ENCODE measurements at places on chromosomes 16 and 17.

- no peak for DNase-seq
Observed at GRCh38 chr16:85958731-85959130, 59.8 kb downstream of the IRF8 start.

- DNase-seq = peak; percentile 69
Observed at GRCh38 chr16:79104567-79104966, 496.0 kb downstream of the MAF start.

GRCh38 chr16:24036614-24037013 is 200.8 kb downstream of the PRKCB start:
- peak; percentile 84 for DNase-seq

DNA sequence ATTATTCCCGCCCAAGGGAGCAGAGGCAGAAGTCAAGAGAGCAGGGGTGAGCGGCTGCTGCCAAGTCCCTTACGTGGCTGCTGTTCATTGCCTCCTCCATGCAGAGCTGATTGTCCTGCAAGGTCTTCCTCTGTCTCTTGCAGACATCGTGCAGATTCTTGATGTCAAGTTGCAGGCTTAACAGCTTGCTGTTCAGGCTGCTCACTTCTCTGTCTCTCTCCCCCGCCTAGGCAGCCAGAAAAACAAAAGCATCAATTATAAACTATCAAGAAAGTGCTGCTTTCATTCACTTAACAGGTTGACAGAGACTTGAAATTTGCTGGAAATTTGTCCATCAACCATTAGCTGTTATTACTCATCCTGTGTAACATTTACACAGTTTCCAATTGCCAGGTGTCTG is 7.3 kb downstream of the PMFBP1 start:
- no peak for DNase-seq

- no peak for DNase-seq
Observed at GRCh38 chr17:73594025-73594424, 50.2 kb downstream of the SDK2 start.

DNA sequence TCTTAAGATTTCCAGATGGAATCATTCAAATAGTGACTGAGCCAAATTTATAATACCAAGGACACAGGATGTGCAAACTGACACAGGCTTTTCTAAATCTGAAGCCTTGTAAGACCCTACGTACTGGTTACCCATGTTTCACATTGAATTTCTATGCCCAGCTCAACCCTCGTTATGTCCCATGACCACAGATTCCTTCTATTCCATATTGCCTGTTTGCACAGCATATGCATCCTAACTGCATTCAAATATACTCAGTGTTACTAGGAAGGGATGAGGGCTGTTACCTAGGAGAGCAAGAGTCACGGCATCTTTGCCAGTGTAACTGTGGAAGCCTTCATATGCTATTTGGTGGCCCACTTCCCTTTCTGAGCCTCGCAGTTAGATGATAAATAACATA is 305.2 kb downstream of the SHISA9 start:
- DNase-seq = no peak

- peak; percentile 99 for DNase-seq
Observed at GRCh38 chr17:76968707-76969597, 100.7 kb downstream of the MGAT5B start.

GRCh38 chr17:69734656-69735055 is 320.2 kb downstream of the MAP2K6 start:
- no peak for DNase-seq

DNA sequence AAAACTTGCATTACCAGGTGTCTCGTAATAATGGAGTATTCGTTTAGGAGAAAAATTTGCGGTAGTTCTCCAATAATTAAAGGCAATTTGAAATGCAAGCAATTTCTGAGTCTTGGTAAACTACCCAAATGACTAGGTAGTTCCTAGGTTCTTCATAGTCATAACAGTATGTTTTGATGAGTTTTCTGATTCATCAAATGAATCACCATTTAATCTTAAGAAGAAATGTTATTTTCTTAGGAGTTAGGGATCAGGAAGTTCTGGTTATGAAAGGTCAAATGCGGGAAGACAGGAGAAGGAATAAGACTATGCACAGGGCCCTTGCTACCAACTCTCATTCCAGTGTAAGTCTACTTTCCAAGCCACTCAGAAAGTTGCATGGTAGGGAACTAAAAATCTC is 221.5 kb upstream of the SOX9 start:
- no peak for DNase-seq

DNA sequence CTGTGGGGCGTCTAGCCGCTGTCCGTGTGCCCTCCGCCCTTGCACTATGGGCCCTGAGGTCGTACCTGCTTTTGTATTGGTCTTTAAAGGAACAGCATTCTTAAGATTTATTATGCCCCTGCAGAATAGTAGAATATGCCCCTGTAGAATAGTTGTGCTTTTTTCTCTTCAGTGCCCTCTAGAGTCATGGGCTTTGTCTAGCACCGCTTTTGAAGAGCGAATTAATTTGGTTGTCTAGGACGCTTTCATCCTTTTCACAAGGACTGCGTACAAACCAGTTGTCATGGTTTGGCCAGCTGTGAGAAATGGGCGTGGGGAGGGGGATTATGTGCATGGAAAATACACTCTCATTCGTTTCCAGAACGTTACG is 621 bp downstream of the CEP95 start:
- peak; percentile 74 for DNase-seq

- peak; percentile 85 for DNase-seq
Observed at GRCh38 chr17:48618256-48618896, 3.3 kb upstream of the HOXB8 start.

DNA sequence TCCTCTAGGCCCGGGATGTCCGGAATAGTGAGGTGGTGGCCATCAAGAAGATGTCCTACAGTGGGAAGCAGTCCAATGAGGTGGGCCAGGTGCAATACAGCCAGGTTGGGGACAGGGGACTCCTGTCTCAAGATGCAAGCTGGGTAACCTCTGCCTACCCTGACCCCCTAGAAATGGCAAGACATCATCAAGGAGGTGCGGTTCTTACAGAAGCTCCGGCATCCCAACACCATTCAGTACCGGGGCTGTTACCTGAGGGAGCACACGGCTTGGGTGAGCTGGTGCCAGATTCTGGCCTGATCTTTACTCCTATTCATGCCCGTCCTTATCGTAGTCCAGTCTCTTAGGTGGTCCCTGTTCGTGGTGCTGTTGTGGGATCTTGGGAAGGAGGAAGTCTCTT is 4.4 kb downstream of the TAOK2 start:
- no peak for DNase-seq

DNA sequence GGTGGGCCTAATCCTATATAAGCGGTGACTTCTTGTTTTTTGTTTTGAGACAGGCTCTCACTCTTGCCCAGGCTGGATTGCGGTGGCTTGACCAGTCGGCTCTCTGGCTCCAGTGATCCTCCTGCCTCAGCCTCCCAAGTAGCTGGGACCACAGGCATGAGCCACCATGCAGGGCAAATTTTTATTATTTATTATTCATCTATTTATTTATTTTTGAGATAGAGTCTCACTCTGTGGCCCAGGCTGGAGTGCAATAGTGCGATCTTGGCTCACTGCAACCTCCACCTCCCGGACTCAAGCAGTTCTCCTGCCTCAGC is 4.7 kb upstream of the RNF213 start:
- no peak for DNase-seq

DNA sequence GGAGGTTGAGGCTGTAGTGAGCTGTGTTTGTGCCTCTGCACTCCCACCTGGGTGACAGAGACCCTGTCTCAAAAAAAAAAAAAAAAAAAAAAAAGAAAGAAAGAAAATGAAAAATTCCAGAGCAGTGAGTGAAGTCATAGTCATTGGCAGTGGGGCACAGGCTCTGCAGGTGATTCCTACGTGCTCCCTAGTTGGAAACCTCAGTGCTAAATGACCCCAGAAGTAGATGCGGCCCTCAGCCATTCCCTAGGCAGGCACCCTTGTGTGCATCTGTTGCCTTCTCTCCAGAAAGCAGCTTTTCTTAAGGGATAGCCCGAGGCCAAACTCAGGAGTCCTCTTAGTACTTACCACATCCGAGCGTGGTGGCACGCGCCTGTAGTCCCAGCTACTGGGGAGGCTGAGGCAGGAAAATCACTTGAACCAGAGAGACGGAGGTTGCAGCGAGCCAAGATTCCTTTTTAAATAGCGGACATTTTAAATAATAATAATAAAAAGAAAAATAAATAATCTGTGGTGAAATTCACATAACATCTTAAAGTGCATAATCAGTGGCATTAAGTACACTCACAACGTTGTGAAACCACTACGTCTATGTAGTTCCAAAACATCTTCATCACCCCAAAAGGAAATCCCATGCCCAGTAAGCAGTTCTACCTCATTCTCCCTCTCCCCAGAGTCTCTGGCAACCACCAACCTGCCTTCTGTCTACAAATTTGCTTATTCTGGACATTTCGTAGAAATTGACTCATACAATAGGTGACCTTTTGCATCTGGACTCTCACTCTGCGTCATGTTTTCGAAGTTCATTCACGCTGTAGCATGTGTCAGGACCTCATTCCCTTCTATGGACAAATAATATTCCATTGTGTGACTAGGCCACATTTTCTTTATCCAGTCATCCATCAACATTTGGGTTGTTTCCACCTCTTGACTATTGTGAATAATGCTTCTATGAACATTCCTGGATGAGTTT is 12.5 kb upstream of the SPHK1 start:
- DNase-seq = no peak

- no peak for DNase-seq
Observed at GRCh38 chr17:41583137-41584127, 3.3 kb downstream of the KRT14 start.

GRCh38 chr17:77426676-77427386 is 286.1 kb downstream of the SEC14L1 start:
- no peak for DNase-seq

GRCh38 chr17:48672340-48672739 is 46.2 kb upstream of the HOXB9 start:
- DNase-seq = no peak

DNA sequence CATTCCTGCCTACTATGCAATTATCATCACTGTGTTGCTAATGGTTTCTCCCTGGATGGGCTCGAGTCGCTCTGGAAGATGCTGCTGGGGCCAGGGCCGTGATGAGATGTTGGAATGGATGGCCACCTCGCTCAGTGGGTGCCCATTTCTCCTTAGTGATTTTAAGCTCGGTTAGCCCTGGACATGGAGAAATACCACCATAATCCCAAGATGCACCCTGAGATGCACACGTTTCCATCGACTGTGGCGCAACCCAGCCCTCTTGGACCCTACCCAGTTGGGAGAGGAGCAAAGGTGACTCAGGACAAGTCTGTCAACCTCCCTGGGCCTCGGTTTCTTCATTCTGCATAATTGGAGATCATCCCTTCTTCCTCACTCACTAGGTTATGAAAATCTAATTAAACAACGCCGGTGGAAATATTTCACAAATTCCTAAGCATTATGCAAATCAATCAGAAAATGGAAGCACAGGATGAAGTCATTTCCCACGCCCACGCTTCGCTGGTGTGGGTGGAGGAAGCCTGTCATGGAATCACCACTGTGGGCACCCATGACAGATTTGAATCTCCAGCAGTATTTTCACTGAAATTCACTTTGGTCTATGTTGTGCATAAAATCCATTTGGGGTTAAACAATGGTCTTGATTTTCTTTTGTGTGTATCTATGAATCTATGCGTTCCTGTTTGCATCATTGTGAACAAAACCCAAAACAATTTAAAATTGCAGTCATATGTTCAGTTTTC is 195.2 kb downstream of the AXIN2 start:
- DNase-seq = no peak

DNA sequence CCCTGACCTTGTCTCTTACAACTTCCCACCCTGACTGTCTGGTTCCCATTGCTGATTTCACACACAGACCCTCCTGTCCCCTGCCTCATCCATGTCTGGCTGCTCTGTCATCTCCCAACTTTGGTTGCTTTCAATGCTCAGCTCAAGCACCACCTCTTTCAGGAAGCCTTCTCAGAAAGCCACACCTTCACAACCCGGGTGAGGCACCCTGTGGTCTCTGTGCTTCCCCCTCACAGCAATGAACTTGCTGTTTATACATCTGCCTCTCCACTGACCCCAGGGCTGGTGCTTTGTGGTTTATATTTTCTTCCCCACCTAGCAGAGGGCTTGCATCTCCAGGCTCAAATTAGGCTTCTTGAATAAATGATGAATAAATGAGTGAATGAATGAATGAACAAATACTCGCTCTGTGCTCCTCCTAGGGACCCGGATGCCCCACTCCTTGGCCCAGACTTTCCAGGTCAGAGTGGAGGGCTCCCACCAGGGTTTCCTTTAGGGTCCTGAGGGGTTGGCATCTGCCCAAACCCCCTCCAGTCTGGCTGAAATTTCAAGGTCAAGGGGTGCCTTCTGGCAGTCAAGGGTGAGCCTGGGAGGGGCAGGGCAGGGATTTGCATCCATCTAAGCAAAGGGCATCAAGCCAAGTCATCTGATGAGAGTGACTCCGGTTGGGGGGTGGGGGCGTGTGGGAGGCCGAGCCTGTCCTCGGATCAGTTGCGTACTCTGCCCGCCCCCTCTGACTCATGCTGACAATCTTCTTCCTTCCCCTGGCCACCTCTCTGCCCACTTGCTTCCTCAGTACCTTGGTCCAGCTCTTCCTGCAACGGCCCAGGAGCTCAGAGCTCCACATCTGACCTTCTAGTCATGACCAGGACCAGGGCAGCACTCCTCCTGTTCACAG is at the start of gene ITGAX:
Gene ITGAX (plus strand): TSS at position 783 of the 898 bp plus-strand sequence. CDS start 79 bp downstream, at position 862.
- no peak for DNase-seq

DNA sequence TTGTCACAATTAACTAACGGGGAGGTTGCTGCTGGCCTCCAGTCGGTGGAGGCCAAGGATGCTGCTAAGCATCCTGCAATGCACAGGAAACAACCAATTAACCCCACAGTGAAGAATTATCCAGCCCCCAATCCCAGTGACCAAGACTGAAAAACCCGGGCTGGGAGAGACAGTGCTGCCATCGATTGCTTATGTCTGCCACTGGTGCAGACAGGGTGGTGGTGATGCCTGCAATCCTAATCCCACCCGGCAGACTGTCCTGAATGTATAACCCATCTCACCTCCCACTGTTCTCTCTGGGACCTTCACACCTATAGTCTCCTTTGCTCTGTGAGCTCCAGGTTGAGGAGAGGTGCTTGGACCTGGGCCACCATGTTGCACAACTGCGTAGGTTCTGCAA is 42.3 kb upstream of the KLHDC4 start:
- no peak for DNase-seq

GRCh38 chr16:55559933-55560516 is 6.5 kb upstream of the CAPNS2 start:
- DNase-seq = no peak

DNA sequence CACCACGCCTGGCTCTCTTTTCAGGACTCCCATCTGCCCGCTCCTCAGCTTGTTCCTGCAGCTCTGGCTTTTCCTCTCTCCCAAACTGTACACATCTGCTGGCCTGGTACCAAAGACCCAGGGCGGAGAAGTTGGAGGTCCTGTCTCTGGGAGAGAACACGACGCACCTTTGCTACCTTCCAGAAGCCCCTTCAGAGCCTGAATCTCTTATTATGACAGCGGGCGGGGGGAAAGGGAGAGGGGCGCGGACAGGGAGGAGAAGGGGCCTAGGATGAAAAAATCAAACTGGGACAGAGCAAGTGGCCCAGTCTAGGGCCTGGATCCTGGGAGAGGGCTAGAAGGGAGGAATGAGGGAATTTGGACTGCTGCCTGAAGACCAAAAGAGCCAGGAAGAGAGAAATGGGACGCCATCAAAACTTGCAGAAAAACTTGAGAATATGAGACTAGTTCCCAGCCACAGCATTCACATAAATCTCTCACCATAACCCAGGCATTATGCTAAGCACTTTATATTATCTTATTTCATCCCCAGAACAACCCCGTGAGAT is 2.5 kb upstream of the PER1 start:
- DNase-seq = no peak

- no peak for DNase-seq
Observed at GRCh38 chr17:63764716-63765115, 8.7 kb downstream of the CCDC47 start.

Measured in GM23338 (cell line).